ENCODE measurements at places on chromosomes 6 and 20. TPM values are rescaled to one million over a fixed set of nuclear protein-coding genes. Genes with fewer than 3 reads are reported as not detected.

The OXT gene
- not detected for total RNA-seq

The EYS gene
- 0.47 TPM for total RNA-seq

The B3GALT4 gene
- 5.5 TPM for total RNA-seq

The KHDRBS2 gene
- total RNA-seq, result 27.0 TPM

The HCK gene
- total RNA-seq, result 0.70 TPM

The SOX18 gene
- 2.3 TPM for total RNA-seq

The SAMD3 gene
- 45.5 TPM for total RNA-seq

The CRISP2 gene
- total RNA-seq, result 0.34 TPM

The DNAH8 gene
- total RNA-seq, result not detected

The ZBTB46 gene
- 28.0 TPM for total RNA-seq

The ULBP3 gene
- total RNA-seq, result 3.8 TPM

The CAGE1 gene
- 0.11 TPM for total RNA-seq

The PLTP gene
- total RNA-seq, result 137 TPM

The PSORS1C1 gene
- 0.47 TPM for total RNA-seq

The ERVFRD-1 gene
- total RNA-seq, result not detected

The MOCS1 gene
- total RNA-seq, result 11.1 TPM

The SLC22A2 gene
- total RNA-seq, result 0.64 TPM

The RSPH4A gene
- 0.92 TPM for total RNA-seq

The TRIM15 gene
- total RNA-seq, result not detected

The HLA-G gene
- total RNA-seq, result 1.1 TPM

The CALHM5 gene
- 0.14 TPM for total RNA-seq

The TRMT6 gene
- 19.1 TPM for total RNA-seq

The TRIM40 gene
- total RNA-seq, result not detected

The GSTA2 gene
- total RNA-seq, result 1.7 TPM

The SLC32A1 gene
- total RNA-seq, result not detected

The AFDN gene
- 214 TPM for total RNA-seq

The FOXC1 gene
- 7.1 TPM for total RNA-seq

The CD109 gene
- 1.7 TPM for total RNA-seq

The OPRM1 gene
- total RNA-seq, result not detected

The ADGRB3 gene
- 1.8 TPM for total RNA-seq

The MYLK4 gene
- 0.18 TPM for total RNA-seq

The GTF2H4 gene
- 67.9 TPM for total RNA-seq

The COL11A2 gene
- 1.4 TPM for total RNA-seq

The TCP11 gene
- total RNA-seq, result not detected

The POM121L2 gene
- total RNA-seq, result not detected

The SLC24A3 gene
- total RNA-seq, result 1.8 TPM

The GGTLC1 gene
- total RNA-seq, result not detected

The PLAGL1 gene
- total RNA-seq, result 1.7 TPM

The PSORS1C2 gene
- not detected for total RNA-seq

The THBS2 gene
- total RNA-seq, result 0.45 TPM

The TNNC2 gene
- total RNA-seq, result 0.54 TPM

The SLC2A10 gene
- 19.6 TPM for total RNA-seq

The TLDC2 gene
- 0.24 TPM for total RNA-seq

The ZNF217 gene
- total RNA-seq, result 123 TPM

The ZNF391 gene
- 9.2 TPM for total RNA-seq

The TAP1 gene
- total RNA-seq, result 2.6 TPM

The DUSP15 gene
- total RNA-seq, result 38.2 TPM

The IP6K3 gene
- not detected for total RNA-seq

The C2 gene
- total RNA-seq, result 0.66 TPM

The LIME1 gene
- total RNA-seq, result 7.8 TPM

The OR10C1 gene
- not detected for total RNA-seq

The AIF1 gene
- 1.6 TPM for total RNA-seq

The FAM184A gene
- total RNA-seq, result 188 TPM

Data from endodermal cell (in vitro differentiated cells).